ENCODE measurements at places on chromosomes 16 and 17.

DNA sequence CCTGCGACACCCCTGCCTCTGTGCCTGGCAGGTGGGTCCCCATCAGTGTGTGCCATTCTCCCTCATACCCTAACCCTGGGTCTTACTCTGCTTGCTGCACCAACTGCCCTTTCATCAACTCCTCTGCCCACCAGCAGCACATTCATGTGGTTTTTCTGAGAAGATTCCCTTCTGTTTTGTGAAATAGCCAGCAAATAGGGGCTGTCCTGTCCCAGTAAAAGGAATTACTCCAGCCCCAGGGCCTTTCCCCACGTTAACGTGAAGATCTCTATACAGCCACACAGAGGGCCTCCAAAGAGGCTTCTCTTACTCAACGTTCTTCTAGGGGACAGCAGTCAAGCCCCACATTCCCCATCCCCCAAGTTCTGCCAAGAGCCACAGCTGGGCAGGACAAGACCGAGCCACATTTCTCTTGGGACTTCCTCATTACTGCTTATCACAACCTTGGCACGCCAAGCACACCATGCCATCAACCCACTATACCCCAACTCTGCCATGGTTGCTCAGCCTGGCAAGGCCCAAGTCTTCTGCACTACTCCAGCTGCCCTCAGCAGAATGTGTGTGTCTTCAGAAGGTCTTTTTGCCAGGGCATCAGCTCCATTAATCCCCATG lies 18.7 kb upstream of the CCL2 start:
- no peak for DNase-seq

- peak; percentile 21 for DNase-seq
These were observed 148.1 kb downstream of the KCNJ2 start for GRCh38 chr17:70317421-70317820.

DNA sequence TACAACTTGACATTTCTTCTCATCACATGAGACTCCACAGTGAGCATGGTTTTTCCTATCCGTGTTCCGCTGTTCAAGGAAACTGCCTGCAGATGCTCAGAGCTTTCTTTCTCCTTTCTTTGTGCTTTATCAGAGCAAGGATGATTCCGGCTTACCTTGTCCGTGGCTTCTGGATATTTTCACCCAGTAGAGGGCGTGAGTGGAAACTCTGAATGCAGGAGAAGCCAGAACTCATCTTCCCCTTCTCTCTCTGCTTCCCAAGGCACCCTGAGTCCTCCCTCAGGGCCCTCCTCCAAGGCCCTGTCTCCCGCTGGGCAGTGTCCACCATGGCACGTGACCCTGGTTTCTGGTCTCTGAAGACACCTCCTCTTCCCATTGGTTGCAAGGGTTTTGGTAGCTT lies 721.1 kb upstream of the RBFOX1 start:
- no peak for DNase-seq

DNA sequence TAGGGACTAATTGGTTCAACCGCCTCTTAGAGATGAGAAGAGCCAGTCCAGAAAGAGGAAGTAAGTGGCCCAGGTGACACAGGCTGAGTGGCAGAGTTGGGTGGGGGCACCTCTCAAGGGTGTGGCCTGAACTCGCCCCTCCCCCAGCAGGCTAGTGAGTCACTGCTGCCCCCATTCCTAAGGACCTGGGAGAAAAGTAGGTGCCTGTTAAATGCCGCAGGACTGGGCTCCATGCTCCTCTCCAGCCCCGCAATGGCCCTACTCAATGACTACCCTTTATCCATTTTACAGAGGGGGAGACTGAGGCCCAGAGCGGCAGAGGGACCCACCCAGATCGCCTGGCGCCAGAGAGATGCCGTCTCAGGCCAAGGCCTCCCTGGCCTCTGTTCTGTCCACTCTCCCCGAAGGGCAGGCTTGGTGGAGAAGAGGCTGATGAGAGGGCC lies 8.1 kb downstream of the TMEM235 start:
- DNase-seq: no peak

- DNase-seq: peak; percentile 82
These were observed 7.3 kb upstream of the RHOT2 start for GRCh38 chr16:660459-661183.

- DNase-seq: peak; percentile 41
These were observed 9.4 kb upstream of the CEP20 start for GRCh38 chr16:15897834-15898254.

- DNase-seq: no peak
These were observed 42.3 kb downstream of the BPTF start for GRCh38 chr17:67867591-67867990.

DNA sequence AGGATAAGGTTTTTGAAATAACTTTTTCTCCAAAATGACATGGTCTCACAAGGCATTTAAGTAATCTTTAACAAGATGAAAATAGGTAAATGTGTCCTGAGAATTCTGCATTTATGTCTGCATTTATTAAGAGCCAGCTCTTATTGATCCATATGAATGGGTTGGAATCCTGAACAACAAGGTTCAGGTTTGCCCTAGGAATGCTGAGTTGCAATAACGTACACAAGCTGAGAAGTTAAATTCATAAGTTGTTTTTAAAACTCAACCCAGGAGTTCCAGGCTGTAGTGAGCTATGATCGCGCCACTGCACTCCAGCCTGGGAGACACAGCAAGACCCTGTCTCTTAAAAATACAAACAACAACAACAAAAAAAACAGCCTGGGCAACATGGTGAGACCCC lies 28.1 kb downstream of the GLG1 start:
- no peak for DNase-seq

DNA sequence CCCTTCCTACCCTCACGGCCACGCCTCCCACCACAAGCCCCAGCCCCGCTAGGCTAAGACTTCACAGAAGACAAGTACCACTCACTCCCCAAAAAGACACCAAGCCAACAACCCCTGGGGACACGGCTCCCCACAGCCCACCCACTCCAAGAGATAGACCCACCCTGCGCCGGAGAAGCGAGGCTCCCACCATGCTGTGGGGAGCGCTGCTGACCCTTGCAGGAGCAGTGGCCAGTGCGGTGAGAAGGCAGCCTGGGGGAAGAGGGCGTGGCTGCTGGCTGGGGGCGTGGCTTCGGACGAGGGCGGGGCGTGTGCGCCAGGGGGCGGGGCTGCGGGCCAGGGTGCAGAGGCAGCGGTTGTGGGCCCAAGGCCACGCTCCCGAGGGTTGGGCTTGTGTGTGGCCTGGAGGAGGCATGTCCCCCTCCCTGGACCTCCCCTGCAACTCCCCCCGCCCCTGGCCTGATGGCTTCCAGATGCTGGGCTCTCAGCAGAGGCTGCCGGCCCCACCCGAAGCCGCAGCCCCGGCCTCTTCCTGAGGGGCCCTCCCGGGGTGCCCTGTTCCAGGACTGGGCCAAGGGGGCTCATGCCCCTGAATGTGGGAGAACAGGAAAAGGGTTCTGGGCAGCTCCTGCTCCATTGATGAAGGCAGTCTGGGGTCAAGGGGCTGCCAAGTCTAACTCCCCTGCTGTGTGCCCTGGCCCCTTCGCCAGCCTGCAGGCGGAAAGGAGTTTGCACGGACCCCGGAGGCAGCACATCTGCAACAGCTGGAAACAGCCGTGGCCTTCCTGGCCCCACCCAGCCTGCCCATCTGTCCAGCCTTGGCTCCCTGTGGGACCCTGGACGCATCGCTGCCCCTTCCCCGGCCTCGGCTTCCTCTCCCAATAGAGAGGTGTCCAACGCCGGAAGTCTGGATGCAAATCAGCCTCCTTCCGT lies 9.1 kb downstream of the TFAP4 start:
- DNase-seq: peak; percentile 99

DNA sequence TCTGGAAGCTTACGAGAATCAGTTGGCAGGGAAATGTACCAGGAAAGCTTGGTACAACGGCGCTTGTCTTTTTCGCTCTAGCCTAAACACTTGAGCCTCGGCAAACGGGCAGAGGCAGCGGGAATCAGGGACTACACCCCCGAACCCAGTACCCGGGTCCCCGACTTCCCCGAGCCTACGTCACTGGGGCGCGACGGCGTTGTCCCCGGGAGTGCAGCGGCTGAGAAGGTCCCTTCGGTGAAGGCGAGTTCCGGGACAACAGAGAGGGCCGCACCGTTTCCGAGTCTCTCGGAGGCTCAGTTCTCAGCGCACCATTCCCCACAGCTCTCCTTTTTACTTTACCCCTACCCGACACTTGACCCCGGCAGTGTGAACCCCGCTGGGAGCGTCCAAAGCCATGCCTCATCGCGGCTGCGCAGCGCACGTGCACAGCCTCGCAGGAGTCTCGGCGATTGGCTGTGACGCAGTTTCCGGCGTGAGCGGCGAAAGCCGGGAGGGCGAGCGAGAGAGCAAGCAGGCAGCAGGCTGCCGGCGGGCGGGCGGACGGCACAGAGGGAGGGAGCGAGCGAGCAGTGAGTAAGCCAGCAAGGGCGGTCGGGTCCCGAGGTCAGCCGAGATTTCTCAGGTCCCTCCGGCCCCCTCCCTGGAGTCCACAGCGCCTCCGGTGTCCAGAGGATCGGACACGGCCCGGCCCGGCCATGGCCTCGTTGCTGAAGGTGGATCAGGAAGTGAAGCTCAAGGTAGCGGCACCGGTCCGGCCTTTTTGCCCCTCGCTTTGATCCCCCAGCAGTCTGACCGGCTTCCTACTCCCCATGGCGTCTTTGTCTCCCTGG lies at the start of gene PSME3:
TSS of gene PSME3 (plus strand) at position 464 of the 833 bp plus-strand sequence. CDS start at position 699, 235 bp downstream.
- peak; percentile 79 for DNase-seq

DNA sequence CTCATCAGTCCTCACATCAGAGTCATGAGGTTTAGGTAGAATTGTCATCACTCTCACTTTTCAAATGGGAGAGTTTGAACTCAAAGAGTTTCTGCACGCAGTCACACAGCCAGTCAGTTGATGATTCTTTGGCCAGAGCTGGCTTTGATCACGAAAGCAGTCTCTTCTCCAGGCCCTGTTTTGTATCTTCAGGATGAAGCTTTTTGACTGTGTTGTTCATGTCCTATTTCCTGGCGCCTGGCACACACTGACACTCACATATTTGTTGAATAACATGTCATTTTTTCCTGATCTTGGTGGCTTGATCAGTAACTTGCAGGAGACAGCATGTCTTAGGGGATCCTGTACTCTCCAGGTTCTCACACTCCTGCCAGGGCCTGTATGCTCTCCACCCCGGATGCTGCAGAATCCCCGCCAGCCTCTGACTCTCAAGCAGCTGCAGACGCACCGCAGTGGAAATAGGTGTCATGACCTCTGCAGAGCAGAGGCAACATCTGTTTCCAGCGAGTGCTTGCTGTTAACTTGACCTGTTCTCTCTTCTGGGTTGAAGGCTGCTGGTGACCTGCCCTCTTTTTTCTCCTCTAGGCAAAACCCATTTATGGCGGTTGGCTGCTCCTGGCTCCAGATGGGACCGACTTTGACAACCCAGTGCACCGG lies 33.0 kb downstream of the MPRIP start:
- DNase-seq: peak; percentile 68

- DNase-seq: no peak
These were observed 113.4 kb downstream of the ENGASE start for GRCh38 chr17:79188048-79188447.

GRCh38 chr17:27276653-27277156 lies 17.2 kb upstream of the WSB1 start:
- DNase-seq: no peak

GRCh38 chr17:65730711-65731169 lies 169.3 kb upstream of the AXIN2 start:
- DNase-seq: peak; percentile 96

GRCh38 chr17:68954146-68954896 lies 871 bp downstream of the ABCA8 start:
- DNase-seq: peak; percentile 39

DNA sequence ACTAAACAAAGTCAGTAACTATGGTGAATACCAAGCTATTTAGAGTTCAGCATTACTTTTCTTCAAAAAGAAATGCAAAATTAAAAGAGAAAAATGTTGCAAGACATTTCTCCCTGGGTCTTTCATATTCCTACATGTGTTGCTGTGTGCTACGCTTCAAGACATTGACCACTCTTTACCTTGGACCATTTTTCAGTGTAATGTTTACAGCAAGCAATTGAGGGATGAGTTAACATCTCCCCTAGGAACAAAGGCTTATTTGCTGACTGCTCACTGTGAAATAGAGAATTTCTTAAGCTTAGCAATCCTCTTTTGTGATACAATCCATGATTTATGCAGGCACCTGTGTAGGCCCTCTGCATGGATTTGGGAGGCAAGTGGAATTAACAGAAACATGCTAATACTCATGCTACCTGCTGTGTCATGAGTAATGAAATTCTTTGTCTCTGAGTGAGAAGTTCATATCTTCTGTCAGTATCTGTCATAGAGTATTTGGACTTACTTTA lies 1202.9 kb upstream of the CDH8 start:
- DNase-seq: no peak

Data from fibroblast of gingiva (primary cell).